Karpas-422 (cell line): ENCODE measurements at places on chromosomes 12 and 14. TPM values are rescaled to one million over a fixed set of nuclear protein-coding genes. Genes with fewer than 3 reads are reported as not detected.
A peak's percentile ranks its signal among the peaks of the same experiment; 100 is the strongest.

The WNT1 gene
- total RNA-seq = not detected in 2 replicates

GRCh38 chr14:69036757-69037506, 57.8 kb upstream of the ACTN1 start:
- DNase-seq = peak; percentile 27

The SMCO2 gene
- total RNA-seq = not detected in 2 replicates

DNA sequence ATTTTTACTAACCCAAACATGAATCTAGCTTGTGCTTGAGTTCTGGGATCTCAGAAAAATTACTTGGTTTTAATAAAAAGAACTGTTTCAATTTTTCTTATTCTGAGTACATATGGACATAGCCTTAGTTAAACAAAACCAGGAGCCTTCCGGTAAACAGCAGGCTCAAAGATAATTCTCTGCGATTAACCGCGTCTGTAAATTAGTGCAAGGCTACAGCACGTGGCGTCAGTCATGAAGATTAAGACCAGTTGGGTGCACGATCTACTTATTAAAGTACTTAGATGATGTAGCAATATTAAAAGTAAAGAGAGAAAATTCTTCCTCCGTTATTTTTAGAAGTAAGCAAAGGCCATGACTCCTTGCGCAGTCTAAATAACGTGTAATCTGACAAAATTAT, 700 bp downstream of the KCNJ8 start:
- DNase-seq = no peak

DNA sequence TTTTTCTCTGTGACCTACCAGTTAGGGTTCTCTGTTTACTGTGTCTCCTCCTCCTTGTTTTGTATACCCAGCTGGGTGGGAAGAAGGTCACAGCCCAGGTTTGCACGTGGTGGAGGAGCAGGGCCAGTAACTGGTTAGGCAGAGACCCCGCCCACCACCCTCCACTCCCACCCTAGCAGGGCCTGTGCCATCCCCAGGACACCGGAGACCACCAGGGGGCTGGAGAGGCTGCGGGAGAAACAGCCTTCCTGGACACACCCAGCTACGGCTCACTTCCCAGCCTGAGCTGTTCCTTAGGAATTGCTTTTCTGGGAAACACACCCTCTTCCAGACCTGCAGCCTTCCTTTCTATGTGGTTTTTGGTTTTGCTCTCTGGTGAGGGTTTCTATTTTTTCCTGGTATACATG, 21.1 kb downstream of the BDKRB2 start:
- no peak for DNase-seq

GRCh38 chr12:93413064-93413463, 28.7 kb downstream of the UBE2N start:
- no peak for DNase-seq

- DNase-seq = no peak
Observed at GRCh38 chr14:95185033-95185766, 27.9 kb upstream of the DICER1 start.

- DNase-seq = no peak
Observed at GRCh38 chr14:44414646-44415045, 92.4 kb downstream of the FSCB start.

GRCh38 chr12:86572455-86572854, 316.3 kb upstream of the MGAT4C start:
- DNase-seq = no peak

The FAM90A1 gene
- not detected in 2 replicates for total RNA-seq
